ENCODE measurements at places on chromosomes 7 and 10.

GRCh38 chr7:2248984-2249694, 7.1 kb downstream of the NUDT1 start:
- DNase-seq: no peak

DNA sequence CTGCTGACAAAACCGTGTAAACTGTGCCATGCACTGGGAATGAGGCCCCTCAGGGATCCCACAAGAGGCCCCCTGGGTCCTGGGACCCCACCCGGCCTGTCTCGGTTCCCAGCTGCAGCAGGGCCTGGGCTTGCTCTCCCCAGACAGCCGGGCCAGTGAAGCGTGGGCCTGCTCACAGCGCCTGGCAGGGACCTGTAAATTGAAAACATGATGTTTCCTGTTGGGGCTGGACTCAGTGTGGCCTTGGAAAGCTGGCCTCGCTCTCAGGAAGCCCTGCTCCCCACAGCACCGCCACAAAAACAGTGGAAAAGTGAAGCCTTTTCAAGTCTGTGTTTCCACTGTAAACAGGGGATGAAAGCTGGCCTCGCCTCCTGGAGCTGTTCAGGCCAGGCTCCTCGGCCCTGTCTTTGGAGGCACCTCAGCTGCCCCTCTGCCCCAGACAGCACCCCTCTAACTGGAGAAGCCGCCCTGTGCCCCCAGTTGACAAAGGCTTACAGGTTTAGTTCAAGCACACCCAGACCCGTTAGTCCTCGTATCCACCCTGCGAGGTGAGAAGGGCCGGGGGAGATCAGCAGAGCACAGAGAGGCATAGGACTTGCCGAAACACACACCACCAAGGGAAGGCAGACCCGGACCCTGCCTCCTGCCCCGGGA, 108.3 kb downstream of the ZMIZ1 start:
- no peak for DNase-seq

DNA sequence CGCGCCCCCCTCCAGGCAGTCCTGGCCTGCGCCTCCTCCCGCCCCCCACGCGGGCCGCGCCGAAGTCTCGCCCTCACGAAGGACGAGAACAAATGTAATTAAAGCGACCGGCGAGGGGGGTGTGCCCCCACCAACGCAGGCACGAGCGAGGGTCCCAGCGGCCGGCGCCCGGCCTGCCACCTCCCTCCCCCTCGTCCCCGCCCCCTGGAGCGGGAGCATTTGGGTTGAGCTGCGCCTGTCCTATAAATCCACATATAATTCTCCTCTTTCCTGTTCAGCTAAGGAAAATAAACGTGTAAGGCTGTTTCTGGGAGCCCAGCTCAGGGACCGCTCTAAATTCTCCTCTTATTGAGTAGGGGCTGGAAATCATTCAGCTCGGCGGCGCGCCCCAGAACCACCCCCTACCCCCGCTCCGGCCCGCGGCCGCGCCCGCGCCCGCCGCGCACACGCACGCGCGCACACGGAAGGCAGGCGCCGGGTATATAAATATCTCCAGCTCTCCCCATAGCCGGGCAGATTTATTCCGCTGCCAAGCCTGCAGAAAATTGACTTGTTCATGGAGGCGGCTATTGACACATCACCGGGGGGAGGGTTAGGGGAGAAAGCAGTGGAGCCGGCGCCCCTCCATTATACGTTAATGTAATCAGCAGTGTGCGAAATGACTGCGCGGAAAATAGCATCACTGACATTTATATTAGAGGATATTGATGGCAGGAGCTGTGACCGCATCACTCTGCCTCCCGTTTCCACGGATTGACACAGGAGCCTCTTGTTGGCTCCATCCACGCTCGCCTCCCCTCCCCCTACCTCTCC, 61.6 kb upstream of the BTRC start:
- no peak for DNase-seq

DNA sequence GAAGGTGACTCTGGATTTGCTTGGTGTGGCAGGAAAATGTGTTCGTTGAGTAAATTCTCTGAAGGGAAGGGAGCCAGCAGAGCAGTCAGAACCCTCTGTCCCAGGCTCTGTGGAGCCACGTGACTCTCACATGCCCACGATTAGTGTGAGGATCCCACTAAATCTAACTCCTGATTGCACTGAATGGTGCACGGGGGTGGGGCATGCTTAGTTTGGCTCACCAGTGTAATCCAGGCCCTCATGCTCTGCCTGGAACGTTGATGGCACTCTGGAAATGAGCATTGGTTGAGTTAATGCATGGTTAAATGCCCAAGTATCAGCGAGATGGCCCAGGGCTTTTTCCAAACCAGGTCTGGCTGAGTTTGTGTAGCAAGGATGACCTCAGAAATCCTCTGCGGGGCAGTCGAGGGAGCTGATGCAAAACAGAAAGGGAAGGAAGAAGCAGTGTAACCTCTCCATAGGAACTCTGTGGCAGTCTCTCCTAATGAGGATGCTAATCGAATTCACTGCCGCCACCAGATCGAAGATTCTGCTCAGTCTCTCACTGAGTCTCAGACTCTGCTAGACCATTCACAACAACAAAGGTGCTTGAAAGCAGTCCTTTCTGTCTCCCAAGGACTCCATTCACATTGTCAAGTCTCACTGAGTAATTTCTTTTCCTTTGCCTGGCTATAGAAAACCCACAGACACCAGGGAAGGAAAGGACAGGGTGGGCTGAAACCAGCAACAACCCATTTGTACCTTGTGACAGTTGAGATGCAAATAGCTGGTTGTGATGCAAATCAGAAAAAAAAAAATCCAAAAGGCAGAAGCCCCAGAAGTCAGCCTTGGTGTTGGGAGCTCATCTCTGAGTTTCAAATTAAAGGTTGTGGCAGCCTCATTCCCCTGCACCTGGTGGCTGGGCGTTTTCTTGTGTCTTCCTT, 98.1 kb downstream of the C10orf105 start:
- DNase-seq: no peak

DNA sequence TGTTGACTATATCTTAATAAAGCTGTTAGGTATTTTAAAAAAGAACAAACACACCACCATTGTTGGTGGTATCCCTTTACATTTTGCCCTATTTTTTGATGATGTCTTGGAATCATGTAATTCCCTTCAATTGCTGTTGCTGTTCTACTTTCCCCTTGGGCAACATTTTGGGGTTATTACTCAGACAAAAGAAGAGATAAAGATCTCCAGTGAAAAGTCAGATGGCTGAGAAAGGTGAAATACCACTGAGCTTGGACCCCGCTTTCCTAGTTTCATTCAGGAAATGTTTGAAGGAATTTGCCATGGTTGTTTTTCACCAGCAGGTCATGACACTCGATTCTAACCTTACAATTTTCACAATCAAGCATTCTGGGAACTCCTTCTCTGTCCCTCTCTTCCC, 84.6 kb downstream of the MACC1 start:
- DNase-seq: no peak

All from NCI-H187 treated with DMSO at 0.1 percent for 48 hours (cell line).